ENCODE measurements at places on chromosomes 1 and 21. TPM values are rescaled to one million over a fixed set of nuclear protein-coding genes. Genes with fewer than 3 reads are reported as not detected.

The OLFML3 gene
- 18.8 TPM for total RNA-seq

The ETV3L gene
- total RNA-seq: not detected

The PEAR1 gene
- 7.2 TPM for total RNA-seq

The ZNF672 gene
- 42.2 TPM for total RNA-seq

The CLCA1 gene
- total RNA-seq: not detected

The NBPF20 gene
- 1.3 TPM for total RNA-seq

The SPRR2D gene
- not detected for total RNA-seq
